ENCODE measurements at places on chromosomes 1 and 21.

DNA sequence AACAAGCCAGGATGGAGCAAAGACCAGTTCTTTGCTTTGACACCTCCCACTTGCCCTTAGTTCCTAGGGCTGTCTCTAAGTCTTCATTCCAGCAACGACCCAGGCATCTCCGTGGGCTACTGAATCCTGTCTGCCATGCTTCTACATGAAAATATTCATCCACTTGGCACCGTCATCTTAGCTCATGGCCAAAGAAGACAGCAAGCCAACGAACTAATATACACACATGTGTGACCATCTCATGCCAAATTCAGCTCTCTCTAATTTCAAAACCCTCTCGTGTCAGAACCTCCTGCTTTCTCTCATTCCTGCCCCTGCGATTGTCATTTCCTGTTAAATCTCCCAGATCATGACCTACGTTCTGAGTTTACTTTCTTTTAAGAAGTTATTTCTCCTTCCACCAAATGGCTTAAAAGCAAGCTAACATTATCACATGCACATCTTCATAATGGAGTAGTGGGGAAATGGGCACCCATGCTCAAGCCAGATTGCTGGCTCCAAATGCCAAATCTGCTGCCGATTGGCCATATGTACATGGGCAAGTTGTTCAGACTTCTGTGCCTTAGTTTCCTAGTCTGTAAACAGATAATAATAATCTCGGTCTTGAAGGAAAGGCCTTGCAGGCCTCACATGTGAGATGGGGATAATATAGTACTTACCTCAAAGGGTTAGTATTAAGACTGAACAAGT, 373.4 kb downstream of the USH2A start:
- DNase-seq = no peak

- DNase-seq = no peak
These were observed 185.4 kb downstream of the DYRK1A start for GRCh38 chr21:37551993-37552355.

GRCh38 chr1:178115260-178115659, 21.4 kb downstream of the RASAL2 start:
- DNase-seq = no peak

DNA sequence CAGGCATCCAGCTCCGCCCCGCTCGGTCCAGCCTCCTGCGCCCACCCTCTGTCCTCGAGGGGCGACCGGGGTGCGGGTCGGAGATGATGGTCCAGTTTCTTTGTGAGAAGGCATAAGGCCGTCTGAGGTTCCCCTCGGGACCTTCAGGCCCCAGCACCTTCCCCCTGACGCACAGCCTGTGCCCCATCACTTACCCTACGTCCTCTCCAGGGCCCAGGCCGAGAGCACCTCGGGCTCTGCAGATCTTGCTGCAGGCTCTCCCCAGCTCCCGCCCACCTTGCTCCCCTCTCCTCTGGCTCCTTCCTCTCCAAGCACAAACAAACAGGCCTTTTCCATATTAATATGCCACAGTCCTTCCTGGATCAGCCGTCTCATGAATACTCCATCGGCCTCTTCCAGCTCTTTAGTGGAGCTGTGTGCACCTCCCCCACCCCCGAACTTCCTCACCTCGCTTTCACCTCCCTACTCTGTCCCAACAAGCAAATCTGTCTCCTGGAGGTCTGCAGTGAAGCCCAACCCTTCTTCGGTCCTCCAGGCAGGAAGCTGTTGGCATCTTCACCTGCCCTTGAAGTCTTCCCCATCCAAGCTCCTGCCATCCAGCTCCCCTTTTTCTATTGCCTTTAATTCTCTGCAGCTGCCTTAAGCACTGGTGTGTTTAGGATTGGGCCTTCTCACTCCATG, 448 bp upstream of the COL9A2 start:
- no peak for DNase-seq

DNA sequence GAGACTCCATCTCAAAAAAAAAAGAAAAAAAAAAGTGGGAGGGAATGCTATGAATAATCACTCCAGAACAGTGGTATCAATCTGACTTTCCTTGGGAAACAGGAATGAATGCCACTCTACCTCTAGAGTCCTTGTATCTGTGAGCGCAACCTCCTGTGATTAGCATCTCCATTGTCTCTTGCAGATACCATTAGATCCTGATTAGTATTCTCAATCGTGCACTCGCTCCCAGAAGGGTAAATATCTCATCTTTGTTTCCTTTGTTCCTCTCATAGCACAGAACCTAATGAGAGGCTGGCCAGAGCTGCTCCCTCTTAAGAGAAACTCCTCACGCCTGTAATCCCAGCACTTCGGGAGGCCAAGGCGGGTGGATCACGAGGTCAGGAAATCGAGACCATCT, 184.4 kb upstream of the KCNK2 start:
- no peak for DNase-seq

DNA sequence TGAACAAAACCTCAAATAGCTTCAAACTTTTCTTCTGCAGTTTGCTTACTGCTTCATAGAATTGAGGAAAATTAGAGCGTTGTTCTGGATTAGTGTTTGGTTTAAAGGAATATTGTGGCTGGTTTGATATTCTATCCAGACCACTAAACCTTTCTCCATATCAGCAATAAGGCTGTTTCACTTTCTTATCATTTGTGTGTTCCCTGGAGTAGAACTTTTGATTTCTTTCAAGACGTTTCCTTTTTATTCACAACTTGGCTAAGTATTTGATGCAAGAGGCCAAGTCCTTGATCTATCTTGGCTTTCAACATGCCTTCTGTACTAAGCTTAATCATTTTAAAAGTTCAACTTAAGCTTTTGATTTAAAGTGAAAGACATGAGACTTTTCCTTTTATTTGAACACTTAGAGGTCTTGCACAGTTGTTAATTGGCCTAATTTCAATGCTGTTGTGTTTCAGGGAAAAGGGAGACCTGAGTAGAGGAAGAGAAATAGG, 359.1 kb downstream of the S1PR1 start:
- DNase-seq = no peak

GRCh38 chr1:1250786-1251284, 4.3 kb upstream of the C1QTNF12 start:
- peak; percentile 39 for DNase-seq

DNA sequence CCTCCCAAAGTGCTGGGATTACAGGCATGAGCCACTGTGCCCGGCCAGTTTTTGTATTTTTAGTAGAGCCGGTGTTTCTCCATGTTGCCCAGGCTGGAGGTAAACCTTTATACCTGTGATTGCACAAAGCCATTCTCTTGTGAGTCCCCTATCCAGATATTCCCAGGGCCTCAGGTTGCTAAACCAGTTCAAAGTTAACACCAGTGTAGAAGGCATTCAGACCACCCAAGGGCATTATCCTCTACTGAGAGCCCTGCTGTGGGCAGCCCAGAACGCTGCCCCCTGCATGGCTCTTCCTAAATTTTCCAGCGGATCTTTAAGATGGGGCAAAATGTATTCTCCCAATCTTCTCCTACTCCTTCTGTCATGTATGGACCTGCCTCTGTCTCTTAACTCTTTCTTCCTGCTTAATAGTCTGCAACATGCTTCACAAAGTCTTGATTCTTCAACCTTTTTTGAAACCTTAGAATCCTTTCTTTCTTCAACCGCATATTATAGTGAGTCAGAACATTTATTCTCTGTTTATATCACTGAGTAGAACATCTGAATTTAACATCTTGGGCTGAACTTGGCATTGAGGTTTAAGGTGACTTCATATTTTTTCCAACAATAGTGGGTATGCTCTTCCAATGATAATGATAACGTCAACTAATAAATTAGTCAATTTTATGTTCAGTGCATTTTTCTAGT, 36.0 kb downstream of the UBE4B start:
- no peak for DNase-seq

DNA sequence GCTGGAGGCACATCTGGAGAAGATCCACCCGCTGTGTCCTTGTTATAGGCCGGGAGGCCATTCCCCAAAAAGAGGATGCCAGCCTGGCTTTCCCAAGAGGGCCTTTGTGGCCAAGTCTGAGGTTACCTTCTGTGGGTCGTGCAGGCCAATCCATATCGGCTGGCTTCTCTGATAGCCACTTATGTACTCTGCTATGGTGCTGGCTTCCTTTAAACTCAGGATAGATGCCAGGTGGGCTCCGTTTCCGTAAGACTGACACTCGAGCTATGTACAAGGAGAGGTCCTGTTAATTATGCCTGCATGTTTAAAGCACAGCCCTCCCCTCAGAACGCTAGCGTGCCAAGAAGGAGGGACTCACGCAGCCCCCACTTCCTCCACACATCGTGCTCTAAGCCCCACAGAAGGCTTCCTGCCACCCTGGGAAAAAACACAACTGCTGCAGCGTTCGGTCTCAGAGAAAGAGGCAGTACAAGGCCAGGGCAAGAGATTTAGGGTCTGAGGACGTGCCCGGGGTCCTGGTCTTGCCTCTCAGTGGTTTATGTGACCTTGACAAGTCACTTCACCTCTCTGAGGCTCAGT, 11.6 kb downstream of the REG4 start:
- DNase-seq = peak; percentile 2

- no peak for DNase-seq
These were observed 16.1 kb upstream of the NTNG1 start for GRCh38 chr1:107124694-107125093.

DNA sequence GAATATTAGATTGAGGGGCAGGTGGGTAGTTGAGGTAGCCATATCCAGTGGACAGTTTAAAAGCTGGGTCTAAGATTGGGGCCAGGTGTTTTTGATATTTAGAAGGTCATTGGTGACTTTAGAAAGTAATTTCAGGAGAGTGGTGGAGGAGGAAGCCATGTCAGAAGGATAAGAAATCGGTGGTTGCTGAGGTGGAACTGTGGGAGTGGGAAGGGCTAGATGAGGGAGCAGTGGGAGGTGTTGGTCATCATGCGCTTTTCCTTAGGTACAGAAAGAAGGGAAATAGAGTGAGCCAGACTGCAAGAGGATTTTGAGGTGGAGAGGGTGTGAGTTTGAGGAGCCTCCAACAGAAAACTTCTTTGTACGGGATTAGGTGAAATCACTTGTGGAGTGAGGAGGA, 7.2 kb downstream of the MTR start:
- DNase-seq = no peak

DNA sequence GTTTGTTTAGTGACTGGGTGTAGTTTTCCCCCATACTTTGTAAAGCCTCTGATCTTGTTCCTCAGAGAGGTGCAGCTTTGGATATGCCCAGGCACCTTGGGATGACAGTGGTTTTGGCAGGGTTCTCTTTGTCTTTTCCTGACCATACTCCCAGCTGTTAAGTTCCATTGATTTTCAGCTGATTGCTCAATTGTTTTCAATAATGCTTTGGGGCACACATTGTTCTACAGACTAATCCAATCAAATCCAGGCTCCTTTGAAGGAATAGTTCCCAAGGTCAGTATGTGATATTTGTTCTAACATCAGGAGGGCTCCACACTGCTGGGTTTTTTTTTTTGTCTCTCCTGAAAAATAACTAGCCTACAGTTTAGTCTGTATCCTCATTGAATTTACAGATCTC, 24.8 kb downstream of the PPP2R5A start:
- DNase-seq = no peak

DNA sequence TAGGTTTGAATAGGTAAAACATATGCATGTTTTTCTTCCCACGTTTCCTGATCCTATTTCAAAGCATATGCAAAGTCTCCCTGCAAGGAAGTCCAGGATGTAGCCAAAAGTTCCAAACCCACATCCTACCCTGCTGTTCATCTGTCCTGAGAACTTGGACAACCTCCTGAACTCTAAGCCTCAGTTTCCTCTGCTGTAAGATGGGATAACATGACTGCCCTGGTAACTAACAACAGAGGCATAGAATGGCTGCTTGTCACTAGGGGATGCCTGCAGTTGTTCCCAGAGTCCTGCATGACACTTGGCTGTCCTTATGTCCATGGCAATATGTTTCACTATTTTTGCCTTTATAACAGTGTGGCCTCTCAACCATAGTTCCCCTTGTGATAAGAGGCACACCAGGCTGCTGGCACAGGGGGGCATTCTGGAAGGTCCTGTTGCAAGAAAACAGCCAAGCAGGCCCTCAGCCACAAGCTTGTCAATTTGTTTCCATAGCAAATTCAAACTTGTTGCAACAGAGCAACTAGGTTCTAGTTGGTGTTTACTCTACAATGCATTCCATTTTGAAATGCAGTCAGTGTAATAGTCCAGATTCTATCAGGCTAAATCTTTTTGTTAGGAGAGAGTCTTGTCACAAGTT, 1.5 kb upstream of the HDGF start:
- no peak for DNase-seq

GRCh38 chr1:53293123-53293522, 34.7 kb downstream of the LRP8 start:
- DNase-seq = no peak

DNA sequence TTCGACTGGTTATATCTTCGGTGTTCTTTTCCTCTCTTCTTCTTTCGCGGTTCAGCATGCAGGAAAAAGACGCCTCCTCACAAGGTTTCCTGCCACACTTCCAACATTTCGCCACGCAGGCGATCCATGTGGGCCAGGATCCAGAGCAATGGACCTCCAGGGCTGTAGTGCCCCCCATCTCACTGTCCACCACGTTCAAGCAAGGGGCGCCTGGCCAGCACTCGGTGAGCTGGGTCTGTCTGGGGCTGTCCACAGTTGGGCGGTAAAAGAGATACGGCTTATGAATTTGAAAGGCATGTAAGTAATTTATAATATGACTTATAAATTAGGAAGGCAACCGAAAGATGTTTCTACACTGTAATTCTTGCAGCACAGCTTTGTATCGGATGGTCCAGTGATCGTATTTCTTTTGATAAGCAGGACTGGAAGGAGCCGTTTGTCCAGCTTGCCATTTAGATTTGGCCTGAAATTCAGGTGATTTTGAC, 334 bp downstream of the CTH start:
- DNase-seq = no peak

DNA sequence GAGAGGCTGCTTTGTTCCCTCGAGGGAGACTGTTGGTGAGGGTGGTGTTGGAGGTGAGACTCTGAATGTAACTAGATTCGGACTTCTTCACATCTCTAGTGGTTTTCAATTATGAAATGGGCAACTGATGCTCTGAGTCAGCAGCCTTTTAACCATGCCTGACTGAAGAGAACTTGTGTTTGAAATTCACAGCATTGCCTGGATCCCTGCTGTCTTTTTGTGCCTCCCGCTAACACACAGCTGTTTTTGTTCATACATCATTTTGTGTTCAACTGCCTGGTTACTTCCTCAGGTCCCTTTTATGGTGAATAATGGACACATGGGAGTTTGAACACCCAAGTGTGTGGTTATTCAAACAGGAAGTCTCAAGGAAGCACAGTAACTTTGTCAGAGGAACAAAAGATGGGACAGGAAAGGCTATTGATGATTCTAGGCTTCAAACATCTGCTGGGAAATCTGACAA, 16.8 kb downstream of the LAMC1 start:
- no peak for DNase-seq

DNA sequence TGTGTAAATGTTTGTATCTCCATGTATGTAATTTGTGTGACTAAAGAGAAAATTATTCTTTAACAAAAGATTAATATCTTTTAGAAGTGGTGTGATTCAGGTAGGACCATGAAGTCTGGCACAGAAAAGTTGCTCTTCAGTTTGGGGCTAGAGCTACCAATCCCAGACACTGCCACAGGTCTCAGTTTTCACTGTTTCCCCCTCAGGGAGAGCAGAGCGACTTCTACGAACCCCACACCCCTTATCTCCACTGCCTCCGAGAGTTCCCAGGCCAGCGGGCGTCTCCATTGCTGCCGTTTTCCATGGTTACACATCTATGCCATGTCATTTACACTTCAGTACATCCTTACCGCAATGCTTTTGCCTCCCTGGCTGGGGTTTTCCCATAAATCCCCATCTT, 93.0 kb upstream of the SMYD2 start:
- DNase-seq = no peak
